GM18507 (cell line): ENCODE measurements at places on chromosomes 16 and 17.

GRCh38 chr17:49851387-49852291 is 3.8 kb upstream of the TAC4 start:
- DNase-seq, result peak; percentile 43

GRCh38 chr16:61879306-61879705 is 156.9 kb downstream of the CDH8 start:
- no peak for DNase-seq

DNA sequence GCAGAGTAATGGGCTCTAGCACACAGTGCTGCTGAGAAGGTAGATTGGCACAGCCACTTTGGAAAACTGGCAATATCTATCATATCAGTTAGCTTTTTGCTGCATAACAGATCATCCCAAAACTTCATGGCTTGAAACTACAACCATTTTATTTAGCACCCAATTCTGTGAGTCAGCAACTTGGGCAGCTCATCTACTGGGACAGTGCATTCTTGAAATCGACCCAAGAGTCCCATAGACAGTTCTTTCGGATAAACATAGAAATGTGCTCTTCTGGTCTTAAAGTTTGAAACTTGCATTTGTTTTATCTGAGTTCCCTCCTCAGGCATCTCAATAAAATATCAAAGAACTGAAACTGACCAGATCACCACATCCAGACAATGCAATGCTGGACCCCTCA is 76.7 kb downstream of the CEP112 start:
- DNase-seq, result no peak

DNA sequence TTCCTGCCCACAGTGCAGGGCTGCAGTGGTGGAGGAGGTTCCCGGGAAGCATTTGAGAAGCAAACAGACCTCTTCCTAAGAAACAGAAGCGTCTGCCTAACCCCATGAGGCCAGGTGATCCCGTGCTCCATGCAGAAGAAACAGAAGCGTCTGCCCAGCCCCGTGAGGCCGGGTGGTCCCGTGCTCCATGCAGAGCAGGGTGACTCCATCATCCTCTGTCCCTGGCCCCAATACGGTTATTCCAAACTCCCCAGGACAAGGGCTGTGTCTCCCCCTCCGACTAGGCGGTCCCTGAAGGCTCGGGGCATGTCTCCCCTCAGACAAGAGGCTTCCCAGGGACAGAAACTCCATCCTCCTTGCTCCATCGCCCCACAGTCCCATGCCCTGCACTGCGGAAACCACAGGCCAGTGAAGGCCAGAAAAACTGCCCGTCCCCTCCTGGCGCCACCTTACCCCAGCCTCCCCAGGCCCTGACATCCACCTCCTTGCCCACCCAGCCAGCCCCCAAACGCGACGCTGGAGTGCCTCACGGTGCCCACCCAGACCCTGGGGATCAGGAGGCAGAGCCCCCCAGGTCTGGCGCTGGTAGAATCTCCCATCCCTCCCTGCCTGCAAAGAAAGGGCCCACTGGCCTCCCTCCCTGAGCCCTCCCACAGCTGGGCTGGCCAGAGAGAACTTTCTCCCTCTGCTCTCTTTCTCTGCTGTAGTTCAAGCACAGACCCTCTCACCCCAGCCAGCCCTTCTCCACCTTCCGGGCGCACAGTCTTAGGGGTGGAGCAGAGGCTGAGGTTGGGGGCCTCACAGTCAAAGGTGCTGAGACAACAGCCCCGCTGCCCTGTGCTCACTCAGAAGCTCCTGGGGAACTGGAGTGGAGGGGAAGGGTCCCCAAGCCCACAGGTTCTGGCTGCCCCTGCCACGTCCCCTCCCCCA is 30.6 kb upstream of the KRT17 start:
- no peak for DNase-seq

- DNase-seq, result no peak
Measured at GRCh38 chr17:35726127-35726952, 5.1 kb upstream of the RASL10B start.

GRCh38 chr17:44235583-44235936 is 16.1 kb upstream of the UBTF start:
- DNase-seq, result no peak

DNA sequence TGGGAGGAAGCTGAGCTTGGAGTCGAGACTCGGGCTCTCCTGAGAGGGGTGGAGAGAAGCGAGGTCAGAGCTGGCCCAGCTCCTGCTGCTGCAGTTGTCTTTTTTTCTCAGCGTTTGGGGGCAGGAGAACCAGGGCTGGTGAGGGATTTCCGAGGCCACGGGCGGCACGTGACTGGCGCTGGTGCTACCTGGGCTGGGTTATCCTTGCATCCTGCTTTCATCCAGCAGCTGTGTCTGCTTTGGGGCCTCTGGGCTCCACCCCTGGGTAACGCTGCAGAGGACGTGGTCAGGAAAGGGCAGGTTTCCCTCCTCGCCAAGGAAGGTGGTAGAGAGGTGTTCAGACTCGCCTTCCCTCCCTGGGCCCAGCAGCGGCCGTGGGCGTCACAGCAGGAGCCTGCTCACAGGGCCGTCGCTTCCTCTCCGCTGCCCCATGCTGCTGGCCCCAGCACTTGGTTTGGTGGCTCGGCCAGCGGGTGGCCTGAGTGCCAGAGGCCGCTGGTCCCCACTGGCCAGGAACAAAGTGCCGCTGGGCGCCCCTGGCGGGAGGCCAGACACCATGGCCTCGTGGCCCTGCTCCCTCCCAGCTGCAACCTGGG is 22.5 kb downstream of the GSE1 start:
- DNase-seq, result no peak

DNA sequence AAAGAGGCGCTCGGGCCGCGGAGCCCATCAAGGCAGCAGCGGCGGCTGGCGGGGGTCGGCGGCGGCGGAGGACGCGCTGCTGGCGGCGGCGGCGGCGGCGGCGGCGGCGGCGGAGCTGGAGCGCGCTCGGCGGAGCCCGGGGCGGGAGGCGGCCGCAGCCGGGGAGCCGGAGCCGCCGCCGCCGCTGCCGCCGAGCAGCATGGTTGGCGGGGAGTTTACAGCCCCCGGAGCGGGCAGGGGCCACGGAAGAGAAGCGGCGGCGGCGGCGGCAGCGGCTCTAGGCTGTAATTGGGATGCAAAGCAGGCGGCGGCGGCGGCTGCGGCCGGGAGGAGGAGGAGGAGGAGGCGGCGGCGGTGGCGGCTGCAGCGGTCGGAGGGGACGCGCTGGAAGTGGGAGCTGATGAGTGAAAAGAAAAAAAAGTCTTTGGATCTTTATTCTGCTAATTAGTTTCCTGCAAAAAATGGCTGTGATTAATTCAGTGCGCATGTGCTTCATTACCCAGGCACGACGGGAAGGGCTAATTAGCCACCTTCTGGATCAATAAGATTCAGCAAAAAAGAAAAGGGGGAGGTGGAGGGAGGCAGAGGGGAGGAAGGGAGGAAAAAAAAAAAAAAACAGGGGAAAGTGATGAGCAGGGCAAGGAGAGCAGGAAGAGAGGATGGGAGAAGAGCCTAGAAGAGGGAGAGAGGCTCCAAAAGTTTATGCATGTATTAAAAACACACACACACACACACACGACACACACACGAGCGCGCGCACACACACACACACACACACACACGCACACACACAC is 10.9 kb upstream of the ZFHX3 start:
- no peak for DNase-seq

- DNase-seq, result no peak
Measured at GRCh38 chr17:74446551-74447500, 14.9 kb downstream of the GPRC5C start.

- DNase-seq, result no peak
Measured at GRCh38 chr16:19118938-19119431, 5.2 kb downstream of the ITPRIPL2 start.

- DNase-seq, result no peak
Measured at GRCh38 chr17:41492771-41493170, 3.1 kb upstream of the KRT36 start.

- no peak for DNase-seq
Measured at GRCh38 chr16:68086860-68087268, 1.7 kb downstream of the NFATC3 start.

DNA sequence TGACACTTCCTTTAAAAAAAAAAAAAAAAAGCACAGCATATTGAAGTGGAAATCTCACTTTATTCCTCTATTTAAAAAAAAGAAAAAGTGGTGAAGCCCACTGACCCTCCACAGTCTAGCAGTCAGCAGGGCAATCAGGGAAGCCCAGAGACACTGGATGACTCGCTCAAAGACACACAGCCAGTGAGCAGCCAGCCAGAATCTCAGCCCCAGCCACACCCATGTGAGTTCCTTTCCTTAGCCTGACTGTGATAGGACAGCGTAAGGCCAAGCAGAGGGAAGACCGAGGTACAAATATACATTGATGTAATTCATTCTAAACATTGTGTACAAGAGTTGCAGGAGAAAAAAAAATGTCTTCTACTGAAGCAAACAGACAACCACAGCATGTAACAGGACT is 22.5 kb downstream of the XPO6 start:
- DNase-seq, result no peak

- DNase-seq, result no peak
Measured at GRCh38 chr17:74063439-74063838, 140.0 kb upstream of the RPL38 start.

- DNase-seq, result no peak
Measured at GRCh38 chr17:562174-562573, 152.5 kb downstream of the VPS53 start.

GRCh38 chr17:62949036-62949435 is 17.0 kb upstream of the TANC2 start:
- no peak for DNase-seq

GRCh38 chr16:83554096-83554495 is 253.7 kb upstream of the HSBP1 start:
- no peak for DNase-seq

GRCh38 chr17:5913641-5914040 is 156.5 kb upstream of the WSCD1 start:
- DNase-seq, result no peak

DNA sequence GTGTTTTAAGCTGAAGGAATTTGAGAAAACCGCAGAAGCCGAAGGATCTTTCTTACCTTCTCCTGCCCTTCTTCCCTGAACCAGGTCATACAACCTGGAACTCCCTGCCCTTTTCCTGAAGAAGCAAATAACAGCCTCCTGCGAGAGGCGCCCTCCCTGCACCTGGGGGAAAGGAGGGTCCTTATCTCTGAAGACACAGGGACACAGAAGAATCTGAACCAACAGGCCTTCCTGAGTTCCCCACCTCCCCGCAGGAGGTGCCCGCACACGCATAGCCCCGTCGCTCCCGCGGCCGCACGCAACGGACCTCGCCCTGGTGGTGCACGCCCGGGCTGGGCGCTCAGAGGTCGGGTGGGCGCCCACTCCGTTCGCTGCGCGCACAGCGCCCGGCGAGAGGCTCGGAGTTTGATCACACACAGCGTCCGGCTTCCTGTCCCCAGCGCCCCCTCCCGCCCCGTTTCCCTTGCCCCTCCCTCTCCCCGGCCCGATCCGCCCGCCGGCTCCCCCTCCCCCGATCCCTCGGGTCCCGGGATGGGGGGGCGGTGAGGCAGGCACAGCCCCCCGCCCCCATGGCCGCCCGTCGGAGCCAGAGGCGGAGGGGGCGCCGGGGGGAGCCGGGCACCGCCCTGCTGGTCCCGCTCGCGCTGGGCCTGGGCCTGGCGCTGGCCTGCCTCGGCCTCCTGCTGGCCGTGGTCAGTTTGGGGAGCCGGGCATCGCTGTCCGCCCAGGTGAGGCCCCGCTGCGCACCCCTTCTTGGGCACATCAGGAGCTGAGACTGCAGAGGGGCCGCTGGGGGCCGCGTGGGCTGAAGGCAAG is at the start of gene TNFSF12:
TNFSF12 (plus strand) TSS at position 474 of the 816 bp plus-strand sequence; CDS start at position 570, 96 bp downstream.
- no peak for DNase-seq

- DNase-seq, result no peak
Measured at GRCh38 chr17:21177401-21177800, 36.6 kb downstream of the TMEM11 start.

DNA sequence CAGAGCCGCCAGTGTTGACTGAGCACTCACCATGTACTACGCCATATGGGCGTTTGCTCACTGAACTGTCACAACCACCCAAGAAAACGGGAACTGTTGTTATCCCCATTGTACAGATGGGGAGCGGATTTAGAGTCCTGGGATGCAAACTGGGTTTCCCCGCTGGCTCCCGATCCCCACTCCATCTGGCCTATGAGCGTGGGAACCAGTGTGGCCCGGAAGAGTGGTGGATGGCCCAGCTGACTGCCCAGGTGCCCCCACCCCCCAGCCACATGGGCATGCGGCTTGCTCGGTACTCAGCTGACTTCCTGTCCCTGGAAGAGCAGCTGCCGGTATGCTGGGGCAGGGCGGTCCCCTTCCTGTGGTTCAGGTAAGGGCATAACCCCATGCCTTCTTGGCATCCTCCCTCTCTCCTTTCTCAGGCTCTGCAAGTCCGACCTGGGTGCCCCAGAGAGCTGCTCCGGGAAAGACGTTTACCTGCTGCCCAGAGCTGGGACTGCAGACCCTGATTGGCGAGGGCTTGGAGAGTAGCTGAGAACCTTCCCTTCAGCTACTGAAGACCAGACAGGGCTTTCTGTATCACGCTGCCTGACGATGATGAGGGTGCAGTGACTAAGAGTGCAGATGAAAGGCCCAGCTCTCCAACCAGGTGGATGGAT is 16.2 kb downstream of the SOCS3 start:
- DNase-seq, result no peak

- no peak for DNase-seq
Measured at GRCh38 chr16:65315081-65315780, 193.4 kb upstream of the CDH11 start.

DNA sequence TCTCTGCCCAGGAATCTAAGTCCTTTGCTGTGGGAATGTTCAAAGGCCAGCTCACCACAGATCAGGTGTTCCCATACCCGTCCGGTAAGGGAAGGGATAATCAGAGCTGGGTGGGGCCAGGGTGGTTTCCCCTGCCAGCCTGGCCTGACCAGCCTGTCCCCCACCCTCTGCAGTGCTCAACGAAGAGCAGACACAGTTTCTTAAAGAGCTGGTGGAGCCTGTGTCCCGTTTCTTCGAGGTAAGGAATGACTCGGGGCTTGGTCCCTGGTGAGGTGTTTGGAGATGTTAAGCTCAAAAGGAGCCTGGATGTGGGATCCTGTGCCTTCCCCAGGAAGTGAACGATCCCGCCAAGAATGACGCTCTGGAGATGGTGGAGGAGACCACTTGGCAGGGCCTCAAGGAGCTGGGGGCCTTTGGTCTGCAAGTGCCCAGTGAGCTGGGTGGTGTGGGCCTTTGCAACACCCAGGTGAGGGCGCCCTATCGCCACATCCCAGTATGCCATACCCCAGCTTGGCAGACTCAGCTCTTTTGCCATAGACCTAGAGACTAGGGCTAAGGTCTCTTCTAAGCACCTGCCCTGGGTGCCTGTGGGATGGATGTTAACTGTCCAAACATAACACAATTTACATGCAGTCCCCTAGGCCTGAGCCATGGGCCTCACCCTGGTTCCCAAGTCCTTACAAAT is 997 bp downstream of the ACADVL start:
- no peak for DNase-seq

GRCh38 chr17:67557052-67557845 is 160.5 kb upstream of the NOL11 start:
- no peak for DNase-seq

- no peak for DNase-seq
Measured at GRCh38 chr16:27503662-27504061, 46.1 kb downstream of the GTF3C1 start.

- DNase-seq, result no peak
Measured at GRCh38 chr17:50508573-50509460, 578 bp downstream of the MYCBPAP start.

DNA sequence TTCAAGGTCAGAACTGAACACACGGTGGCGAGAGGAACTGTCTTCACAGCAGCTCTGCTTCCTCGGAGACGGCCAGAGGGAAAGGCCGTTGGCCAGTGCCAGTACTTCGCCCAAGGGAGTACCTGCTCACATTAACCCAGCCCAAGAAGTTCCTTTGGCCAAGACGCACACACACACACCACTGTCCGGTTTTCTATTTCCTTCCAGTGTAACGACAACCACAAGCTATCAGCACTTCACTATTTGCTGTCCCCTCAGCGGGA is 744 bp upstream of the GGNBP2 start:
- DNase-seq, result no peak
